ENCODE measurements at places on chromosomes 7 and 10.

GRCh38 chr10:112404617-112405016 lies 30.7 kb downstream of the ACSL5 start:
- no peak for DNase-seq

- no peak for DNase-seq
Observed at GRCh38 chr7:158767707-158768106, 61.6 kb downstream of the ESYT2 start.

- no peak for DNase-seq
Observed at GRCh38 chr7:129149511-129149910, 5.0 kb downstream of the TSPAN33 start.

- no peak for DNase-seq
Observed at GRCh38 chr7:131767591-131767990, 211.2 kb upstream of the PODXL start.

DNA sequence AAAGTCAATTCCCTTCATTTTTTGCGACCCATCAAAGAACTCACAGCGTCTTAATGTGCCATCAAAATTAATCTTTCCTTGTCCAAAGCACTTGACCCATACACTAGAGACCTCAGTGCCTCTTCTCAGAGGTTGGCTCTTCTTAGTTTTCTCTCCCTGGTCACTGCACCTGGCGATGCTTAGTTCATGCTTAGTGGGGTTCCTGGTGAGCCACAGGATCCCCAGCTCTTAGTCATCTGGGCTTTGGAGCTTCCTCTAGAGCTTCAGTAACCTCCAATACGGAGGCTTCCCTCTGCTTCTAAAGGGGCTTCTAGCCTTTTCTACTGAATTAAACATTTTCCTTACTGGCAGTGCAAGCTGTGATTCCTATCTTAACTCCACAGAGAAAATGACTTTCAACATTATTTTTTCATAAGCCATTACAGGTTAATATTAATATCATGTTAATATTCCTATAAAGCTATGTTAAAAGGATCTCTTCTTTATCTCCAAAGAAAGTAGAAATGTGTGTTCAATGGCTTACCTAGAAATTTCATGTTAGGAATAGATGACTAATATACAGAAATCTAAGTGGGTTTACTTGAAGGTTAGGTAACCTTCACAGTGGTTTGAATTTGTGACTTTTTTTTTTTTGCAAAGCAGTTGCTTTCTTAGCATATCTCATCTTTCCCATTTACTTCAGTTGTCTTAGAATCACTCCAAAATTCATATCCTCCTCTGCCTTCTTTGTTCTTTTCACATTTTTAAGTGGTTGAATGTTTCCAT lies 295.2 kb downstream of the CAMK1D start:
- DNase-seq: no peak

DNA sequence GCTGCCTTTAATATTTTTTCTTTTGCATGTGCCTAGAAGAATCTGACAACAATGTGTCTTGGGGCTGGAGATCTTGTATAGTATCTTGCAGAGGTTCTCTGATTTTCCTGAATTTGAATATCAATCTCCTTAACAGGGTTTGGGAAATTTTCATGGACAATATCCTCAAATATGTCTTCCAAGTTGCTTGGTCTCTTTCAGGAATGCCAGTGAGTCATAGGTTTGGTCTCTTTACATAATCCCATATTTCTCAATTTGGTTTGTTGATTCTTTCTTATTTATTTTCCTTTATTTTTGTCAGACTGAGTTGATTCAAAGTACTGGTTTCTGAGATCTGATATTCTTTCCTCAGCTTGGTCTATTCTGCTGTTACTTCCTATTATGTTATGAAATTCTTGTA lies 208.7 kb upstream of the GLI3 start:
- no peak for DNase-seq

DNA sequence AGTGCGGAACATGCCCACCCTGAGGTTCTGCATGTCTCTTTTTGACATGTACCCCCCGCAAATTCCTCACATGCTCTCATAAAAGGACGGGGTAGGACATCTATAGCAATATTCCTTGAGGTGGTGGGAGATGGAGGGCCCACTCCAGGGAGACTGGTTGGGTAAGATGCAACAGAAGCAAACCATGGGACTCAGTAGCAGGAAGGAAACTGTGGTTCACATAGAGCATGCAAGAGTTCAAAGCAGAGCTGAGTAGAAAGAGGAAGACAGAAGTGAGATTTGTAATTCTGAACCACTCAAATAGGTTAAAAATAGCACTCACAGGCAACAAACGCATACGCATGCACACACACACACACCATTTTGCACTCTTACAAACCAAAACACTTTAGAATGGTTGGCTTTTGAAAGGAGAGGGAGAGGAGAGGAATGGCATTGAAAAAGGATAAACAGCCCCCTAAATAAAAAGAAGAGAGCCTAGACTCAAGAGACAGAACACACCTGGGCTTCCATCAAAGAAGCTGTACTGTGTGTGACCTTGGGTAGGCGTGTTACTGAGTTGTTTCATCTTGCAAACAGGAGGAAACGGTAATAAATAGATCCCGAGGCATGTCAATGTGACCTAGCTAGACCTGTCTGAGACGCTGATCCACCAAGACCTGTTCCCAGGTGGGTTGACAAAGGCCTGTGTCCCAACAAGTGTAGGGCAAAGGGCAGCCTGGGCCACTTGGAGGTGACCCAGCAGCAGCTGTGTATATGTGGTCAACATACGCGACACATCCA lies 77.6 kb upstream of the LRRC4 start:
- DNase-seq: no peak
